ENCODE measurements at places on chromosomes 5 and 9.
A peak's percentile ranks its signal among the peaks of the same experiment; 100 is the strongest.

GRCh38 chr9:134276453-134277245 lies 49.6 kb upstream of the RXRA start:
- DNase-seq: no peak

DNA sequence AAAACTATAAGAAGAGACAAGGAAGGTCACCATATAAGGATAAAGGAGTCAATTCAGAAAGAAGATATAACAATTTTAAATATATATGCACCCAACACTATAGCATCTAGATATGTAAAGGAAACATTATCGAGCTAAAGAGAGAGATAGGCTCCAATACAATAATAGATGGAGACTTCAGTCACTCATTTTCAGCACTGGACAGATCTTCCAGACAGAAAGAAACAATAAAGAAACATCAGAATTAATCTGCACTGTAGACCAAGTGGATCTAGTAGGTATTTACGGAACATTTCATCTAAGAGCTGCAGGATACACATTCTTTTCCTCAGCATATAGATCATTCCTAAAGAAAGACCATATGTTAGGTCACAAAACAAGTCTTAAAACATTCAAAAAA lies 463.5 kb downstream of the KCTD16 start:
- DNase-seq: no peak

GRCh38 chr5:148978370-148979082 lies 84.3 kb downstream of the SH3TC2 start:
- DNase-seq: no peak

DNA sequence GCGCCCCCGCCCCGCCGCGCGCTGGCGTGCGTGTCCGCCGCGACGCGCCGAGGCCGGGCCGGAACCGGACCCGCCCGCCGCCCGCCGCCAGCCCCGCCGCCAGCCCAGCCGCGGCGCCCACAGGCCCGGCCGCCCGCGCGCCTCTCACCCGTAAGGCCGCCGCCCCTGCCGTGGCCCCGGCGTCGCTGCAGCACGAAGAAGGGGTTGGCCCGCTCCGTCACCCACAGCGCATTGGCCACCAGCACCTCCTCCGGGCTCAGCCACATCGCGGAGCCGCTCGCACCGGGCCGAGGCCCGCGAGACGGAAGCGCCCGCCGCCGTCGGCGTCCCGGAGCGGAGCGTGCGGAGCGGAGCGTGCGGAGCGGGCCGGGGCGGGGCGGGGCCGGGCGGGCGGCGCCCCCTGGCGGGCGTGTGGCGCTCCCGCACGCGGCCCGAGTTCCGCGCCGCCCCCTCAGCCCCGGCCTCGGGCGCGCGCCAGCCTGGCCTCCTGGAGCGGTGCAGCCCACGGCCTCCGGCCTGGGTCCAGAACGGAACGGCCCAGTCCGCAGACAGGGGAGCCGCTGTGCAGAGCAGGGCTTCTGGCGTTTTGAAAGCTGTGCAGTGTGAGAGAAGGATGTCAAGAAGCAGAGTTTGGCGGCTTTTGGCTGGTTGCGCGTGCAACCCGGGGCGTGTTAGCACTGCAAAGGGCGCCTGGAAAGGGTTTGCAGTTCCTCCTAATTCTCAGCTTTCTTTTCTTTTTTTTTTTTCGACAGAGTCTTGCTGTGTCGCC lies at the start of gene TBC1D9B:
Gene TBC1D9B, minus strand, starts transcription at position 342 of the 769 bp plus-strand sequence. Its CDS starts 76 bp downstream, at position 266.
- DNase-seq: peak; percentile 12

GRCh38 chr5:77103457-77103856 lies 16.4 kb upstream of the ZBED3 start:
- no peak for DNase-seq

- peak; percentile 19 for DNase-seq
These were observed 410.6 kb downstream of the PSAT1 start for GRCh38 chr9:78707481-78707991.

DNA sequence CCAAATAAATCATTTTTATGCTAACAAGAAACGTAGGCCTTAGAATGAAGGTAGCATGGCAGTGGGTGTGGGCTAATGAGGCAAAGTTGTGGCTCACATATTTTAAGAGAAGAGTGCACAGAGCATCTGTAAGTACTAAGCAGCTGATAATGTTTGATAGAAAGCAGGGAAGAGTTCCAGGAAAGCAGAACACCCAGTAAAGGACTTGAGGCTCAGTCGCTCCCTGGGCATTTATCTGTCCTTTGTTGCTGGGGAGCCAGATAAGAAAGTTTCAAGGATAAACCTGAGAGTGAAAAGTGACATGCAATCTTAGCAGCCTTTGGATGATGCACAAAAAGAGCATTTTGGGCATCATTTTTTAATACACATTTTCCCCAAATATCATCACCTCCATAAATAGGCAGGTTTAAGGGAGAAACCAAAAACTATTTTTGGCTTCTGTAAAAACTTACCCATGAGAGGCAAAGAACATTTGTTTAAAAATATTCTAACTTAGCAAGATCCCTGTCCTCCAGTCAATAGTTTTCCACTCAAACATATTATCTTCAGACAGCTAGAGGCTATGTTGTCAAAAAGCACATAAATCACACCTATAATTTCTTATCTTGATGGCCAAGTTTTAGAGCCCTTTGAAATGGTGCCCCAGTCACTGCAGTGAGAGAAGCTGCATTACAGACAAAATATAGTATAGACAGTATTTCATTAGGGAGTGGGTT lies 3.4 kb downstream of the FREM1 start:
- DNase-seq: no peak

DNA sequence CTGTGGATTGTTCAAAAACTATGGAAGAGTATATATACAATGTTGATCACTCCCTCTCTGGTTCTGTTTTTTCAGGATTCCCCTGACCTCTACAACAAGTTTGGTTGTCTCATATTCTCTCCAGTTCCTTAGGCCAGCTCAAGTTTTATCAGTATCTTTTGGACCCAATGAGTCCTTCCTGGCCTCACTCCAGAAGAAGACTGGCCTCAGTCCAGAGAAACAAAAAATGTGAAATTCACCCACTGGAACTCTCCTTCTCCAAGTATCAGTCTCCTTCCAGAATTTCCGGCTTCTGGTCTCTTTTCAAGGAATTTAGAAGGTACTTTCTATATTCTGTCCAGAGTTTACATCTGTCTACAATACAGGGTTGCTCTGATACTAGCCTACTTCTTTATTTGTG lies 537.8 kb upstream of the FTMT start:
- no peak for DNase-seq

GRCh38 chr5:81849770-81850367 lies 99.0 kb upstream of the SSBP2 start:
- DNase-seq: no peak

DNA sequence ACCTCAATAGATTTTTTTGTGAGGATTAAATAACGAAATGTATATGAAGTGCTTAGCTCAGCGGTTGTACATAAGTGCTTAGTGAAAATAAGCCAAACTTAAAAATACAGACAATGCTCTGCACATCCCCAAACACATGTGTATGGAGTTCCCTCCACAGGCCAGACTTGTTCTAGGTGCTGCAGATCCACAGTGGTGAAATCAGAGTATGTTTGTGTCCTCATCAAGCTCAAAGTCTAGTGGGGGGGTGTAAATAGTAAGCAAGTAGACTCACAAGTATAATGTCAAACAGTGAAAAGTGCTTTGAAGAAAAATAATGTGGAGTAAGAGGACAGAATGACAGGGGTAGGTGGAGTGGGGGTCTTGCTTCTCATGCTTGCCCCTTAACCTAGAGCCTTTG lies 157.4 kb upstream of the SPRY4 start:
- no peak for DNase-seq

DNA sequence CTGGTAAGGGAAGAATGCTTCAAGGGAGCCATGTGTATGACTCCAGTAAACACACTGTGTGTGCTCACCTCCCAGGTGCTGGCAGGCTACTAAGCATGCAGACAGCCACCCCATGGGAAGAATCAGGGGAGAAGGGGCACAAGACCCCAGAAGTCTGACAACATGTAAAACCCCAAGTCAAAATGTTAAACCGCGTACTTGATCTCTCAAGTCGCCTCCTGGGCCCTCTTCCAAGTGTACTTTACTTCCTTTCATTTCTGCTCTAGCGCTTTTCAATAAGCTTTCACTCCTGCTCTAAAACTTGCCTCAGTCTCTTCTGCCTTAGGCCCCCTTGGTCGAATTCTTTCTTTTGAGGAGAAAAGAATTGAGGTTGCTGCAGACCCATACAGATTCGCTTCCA lies 31.3 kb downstream of the DAPK1 start:
- DNase-seq: no peak

DNA sequence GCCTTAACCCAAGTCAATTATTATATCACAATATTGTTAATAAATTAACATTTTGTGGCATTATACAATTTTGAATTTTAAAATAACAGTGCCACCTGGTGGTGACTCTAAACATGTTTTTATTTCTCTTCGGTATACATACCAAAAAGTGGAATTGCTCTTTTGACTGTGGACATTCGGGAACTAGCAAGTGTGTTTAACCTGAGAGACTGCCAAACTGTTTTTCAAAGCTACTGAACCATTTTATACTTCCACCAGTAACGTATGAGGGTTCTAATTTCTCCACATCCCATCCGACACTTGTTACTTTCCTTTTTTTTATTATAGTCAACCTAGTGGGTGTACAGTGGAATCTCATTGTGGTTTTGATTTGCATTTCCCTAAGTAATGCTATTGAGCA lies 18.3 kb upstream of the HSDL2 start:
- DNase-seq: no peak

GRCh38 chr9:118459913-118460312 lies 755.7 kb downstream of the TLR4 start:
- no peak for DNase-seq
